ENCODE measurements at places on chromosomes 11 and 22.

DNA sequence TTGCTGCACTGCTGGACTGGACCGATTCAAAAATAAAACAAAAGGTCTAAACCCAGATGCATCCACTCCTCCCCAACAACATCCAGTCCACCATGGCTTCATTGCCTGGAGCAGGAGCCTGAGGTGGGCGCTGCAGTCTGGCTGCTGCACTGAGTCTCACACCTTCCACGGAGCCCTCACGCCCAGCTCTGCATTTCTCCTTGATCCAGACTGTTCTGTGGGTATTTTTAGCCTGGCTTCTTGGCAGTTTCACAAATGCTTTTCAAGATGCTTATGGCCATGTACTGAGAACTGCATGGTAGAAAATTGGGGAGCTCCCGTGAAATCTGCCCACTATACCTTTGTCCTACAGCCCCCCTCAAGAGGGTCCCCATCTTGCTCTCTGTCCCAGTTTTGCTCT lies 53.3 kb upstream of the JAM3 start:
- no peaks in the 10 kb centered on the region for H3K4me1 ChIP-seq
- no peaks in the 10 kb centered on the region for H3K36me3 ChIP-seq
- no peak for DNase-seq
- peaks cover 32% of the 10 kb centered on the region for H3K27me3 ChIP-seq
- H3K27ac ChIP-seq, result no peak overlapping the region
- H3K4me3 ChIP-seq, result no peak overlapping the region

- no peak for DNase-seq
- H3K4me3 ChIP-seq, result no peak overlapping the region
- H3K36me3 ChIP-seq, result no peaks in the 10 kb centered on the region
Observed at GRCh38 chr11:112784323-112785073, 176.7 kb upstream of the NCAM1 start.

DNA sequence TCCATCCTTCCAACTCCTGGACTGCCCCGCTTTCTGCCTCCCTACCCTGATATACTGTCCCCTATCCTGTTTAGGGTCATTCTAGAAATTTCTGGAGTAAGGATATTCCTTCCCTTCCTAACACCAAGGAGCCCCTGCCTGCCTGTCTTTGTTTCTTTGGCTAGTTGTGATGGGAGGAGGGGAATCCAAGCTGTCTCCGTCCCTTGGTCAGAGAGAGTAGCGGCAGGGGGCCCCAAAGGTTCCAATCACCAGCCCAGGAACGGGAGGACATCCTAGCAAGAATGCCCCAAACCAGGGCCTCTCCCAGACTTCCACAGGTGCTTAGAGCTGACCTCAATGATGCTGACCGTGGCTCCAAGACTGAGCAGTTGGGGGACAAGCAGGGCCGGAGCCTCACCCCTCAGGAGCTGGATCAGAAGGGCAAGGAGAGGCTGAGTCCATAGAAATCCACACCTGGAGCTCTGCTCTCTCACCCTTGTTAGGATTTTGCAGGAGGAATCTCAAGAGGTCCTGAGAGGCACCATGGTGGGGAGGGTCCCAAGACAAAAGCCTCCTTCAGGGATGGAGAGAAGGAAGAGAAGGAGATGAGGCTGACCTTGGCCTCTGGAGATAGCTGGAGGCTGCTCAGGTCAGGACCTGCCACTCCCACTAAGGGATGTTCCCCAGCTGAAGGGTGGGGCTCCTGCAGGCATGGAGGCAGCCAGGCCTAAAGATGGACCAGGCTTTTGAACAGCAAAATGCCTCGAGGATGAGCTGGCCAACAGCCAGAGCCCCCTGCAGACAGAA lies 13.6 kb downstream of the SLC22A12 start:
- DNase-seq, result no peak
- no peaks in the 10 kb centered on the region for H3K27me3 ChIP-seq
- no peaks in the 10 kb centered on the region for H3K36me3 ChIP-seq
- H3K4me3 ChIP-seq, result no peak overlapping the region
- H3K4me1 ChIP-seq, result no peaks in the 10 kb centered on the region

DNA sequence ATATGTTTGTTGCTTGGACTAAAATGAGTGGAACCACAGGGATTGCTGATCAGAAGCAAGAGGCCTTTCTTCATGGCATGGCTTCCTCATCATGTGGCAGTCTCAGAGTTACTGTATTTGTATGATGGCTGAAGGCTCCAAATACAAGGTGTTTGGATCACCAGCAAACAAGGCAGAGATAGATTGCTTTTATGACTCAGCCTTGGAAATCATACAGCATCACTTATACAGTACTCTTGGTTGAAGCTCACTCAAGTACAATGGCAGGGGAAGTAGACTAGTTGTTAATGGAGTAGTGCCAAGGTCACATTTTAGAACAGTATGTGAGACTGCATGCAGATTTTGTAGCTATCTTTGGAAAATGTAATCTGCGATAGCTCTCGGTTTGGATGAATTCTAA lies 16.6 kb downstream of the CAPRIN1 start:
- no peak overlapping the region for H3K4me3 ChIP-seq
- no peak for DNase-seq
- no peaks in the 10 kb centered on the region for H3K27me3 ChIP-seq
- H3K36me3 ChIP-seq, result peaks cover 44% of the 10 kb centered on the region
- peak overlapping the region; percentile 6 for H3K27ac ChIP-seq
- peaks cover 60% of the 10 kb centered on the region for H3K4me1 ChIP-seq

DNA sequence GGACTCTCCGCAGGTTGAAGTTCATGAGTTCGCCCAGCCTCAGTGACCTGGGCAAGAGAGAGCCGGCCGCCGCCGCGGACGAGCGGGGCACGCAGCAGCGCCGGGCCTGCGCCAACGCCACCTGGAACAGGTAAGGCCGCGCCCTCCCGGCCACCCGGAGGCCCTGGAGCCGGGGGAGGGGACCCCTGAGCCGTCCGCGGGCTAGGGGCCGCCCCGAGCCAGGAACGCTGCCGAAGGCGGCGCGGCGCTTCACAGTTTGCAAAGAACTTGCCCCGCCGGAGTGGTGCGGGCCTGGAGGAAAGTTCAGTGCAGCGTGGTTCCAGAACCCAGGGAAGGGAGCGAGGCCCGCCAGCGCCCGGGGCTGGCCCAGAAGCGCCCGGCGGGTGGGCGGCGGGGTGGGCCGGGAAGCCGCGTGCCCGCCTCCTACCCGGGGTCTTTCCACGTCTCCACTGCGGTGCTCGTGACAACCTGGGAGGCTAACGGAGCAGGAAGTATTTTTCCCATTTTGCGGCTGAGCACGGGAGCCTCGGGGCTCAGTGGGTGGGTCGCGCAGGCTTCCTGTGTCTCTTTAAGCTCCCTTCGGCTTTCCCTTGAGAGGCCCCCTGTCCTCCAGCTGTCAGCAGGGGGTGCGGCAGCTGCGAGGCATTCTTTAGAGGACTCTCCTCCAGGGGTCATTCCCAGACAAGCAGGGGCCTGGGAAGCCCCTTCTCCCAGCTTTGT lies 635 bp downstream of the PRR5 start:
- no peaks in the 10 kb centered on the region for H3K27me3 ChIP-seq
- H3K36me3 ChIP-seq, result no peaks in the 10 kb centered on the region
- peak overlapping the region; percentile 72 for H3K4me3 ChIP-seq
- peaks cover 9% of the 10 kb centered on the region for H3K4me1 ChIP-seq

GRCh38 chr11:123678246-123678645 lies 23.8 kb upstream of the SCN3B start:
- H3K27ac ChIP-seq, result no peak overlapping the region
- H3K36me3 ChIP-seq, result no peaks in the 10 kb centered on the region
- DNase-seq, result no peak
- H3K4me3 ChIP-seq, result no peak overlapping the region
- peaks cover 2% of the 10 kb centered on the region for H3K27me3 ChIP-seq
- H3K4me1 ChIP-seq, result peaks cover 17% of the 10 kb centered on the region

DNA sequence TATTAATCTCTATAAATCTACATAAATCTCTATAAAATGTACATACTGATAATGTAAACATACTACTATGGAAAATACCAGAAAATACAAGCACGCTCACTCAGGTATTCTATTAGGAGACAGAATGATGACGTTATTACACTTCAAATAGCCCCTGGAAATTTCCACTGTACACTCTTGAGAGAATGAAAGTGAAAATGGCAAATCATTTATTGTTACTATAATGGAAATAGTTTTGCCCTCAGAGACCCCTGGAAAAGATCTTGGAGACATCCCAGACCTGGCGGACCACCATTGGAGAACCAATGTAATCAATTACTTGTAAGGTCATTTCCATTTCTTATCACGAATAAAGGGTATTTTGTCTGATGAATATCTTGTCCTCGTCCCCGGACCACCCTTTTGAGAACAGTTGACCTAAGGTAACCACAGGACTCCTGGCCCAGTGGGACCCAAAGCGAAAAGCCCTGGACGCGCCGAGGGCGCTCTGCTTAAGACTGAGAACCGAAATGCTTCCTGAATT lies 509 bp upstream of the PRRG4 start:
- H3K27ac ChIP-seq, result peak overlapping the region; percentile 67
- peaks cover 4% of the 10 kb centered on the region for H3K4me1 ChIP-seq
- peaks cover 36% of the 10 kb centered on the region for H3K27me3 ChIP-seq
- peak overlapping the region; percentile 76 for H3K4me3 ChIP-seq
- DNase-seq, result no peak
- no peaks in the 10 kb centered on the region for H3K36me3 ChIP-seq

- peak overlapping the region; percentile 90 for H3K27ac ChIP-seq
- H3K4me1 ChIP-seq, result peaks cover 39% of the 10 kb centered on the region
- no peaks in the 10 kb centered on the region for H3K27me3 ChIP-seq
- H3K36me3 ChIP-seq, result peaks cover 39% of the 10 kb centered on the region
- peak; percentile 92 for DNase-seq
Observed at GRCh38 chr11:62786318-62787004, 741 bp upstream of the TMEM179B start.
